Upper lobe of left lung (tissue), 6 donors: ENCODE measurements at places on chromosomes 2 and 18. TPM values are rescaled to one million over a fixed set of nuclear protein-coding genes. Genes with fewer than 3 reads are reported as not detected.

DNA sequence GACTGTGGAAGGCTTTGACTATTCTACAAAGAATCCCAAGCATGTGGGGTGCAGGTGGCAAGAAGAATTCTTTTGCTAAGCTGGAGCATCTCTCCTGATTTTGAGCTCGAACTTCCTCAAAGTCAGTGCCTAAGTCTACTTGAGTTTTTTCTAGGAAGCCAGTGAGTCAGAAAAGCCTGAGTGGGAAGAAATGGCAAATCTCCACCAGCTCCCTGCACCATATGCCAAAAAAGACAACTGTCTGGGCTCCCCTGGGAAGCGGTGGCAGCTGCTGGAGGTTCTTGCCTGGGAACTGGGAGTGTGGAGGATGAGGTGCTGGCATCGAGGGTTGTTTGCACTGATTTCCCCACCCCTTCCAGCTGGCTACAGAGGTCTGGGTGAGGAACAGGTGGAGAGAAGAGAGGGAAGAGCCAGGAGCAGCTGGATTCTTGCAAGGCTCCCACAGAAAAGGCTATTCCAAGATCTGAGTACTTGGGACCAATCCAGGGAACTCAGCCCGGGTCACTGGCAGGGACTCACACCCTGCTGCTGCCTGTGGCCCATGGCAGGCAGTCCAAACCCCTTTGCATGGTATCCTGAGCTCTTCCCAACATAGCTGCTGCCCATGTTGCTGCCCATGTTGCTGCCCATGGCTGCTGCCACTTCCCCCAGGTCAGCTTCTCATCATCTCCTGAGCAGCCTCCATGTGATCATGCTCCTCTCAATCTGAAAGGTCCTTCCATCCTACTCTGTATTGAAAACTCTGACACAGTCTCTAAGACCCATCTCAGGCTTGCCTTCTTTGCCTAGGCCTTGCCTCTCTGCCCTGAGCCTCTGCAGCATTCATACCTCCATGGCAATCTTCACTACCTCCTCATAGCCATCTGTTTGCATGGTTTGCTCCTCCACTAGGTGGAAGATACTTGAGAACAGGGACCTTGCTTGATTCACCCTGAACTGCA is 128.3 kb upstream of the SPATS2L start:
- DNase-seq, result no peak

GRCh38 chr2:20110876-20111275 is 59.4 kb upstream of the LAPTM4A start:
- DNase-seq, result no peak

DNA sequence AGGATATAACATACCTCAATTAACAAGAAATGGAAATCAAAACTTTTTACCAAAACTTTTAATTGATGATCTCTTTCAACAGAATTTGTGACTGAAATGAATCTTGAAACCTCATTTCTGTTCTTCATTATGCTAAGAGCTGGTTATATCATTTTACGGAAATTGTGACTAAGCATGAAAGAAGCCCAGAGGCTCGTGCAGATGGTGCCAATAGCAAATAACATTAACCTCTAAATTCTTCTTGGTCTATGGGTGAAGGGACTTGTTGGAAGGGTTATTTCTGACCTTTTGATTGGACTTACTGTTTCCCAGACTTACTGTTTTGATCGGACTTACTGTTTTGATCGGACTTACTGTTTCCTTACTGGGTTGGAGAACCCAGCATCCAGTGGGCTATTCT is 435.6 kb downstream of the TDRD15 start:
- no peak for DNase-seq

- DNase-seq, result no peak
These were observed 364.6 kb downstream of the LRP1B start for GRCh38 chr2:141766225-141766624.

The RGPD3 gene
- total RNA-seq, result 0.13 TPM
